ENCODE measurements at places on chromosomes 3 and 15.

GRCh38 chr3:128709506-128710210 is 16.3 kb upstream of the RAB7A start:
- DNase-seq: no peak

GRCh38 chr3:182259579-182259978 is 533.7 kb upstream of the ATP11B start:
- no peak for DNase-seq

- no peak for DNase-seq
Observed at GRCh38 chr15:100602823-100603393, 519 bp downstream of the ASB7 start.

DNA sequence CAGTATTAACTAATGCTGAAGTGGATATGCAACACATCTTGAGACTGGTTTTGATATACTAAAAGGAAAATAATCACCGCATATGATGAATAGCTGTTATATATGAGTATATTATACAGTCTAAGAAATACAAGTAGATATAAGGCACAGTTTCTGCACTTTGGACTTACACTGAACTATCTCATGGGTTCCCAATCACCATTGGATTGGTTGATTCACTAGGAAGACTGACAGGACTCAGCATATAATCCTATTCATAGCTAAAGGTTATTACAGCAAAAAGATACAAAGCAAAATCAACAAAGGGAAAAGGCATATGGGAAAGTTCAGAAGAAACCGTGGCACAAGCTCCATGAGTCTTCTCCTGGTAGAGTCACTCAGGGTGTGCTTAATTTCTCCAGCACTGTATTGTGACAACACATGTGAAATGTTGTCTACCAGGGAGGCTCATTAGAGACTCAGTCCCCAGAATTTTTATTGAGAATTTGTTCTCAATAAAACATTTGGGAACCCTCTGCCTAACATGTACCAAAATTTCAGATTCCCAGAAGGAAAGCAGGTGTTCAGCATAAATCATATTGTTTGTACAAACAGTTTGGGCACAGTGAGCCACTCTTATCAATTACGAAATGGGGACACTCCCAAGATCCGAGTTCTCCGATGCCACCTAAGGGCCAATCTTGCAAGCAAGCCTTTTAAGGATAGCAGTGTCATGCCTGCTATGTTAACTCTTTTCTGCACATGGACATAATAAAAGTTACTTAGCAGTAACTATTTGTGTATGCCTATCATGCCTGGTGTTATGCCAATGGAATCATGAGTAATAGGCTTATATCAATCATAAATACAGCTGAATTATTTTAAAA is 26.8 kb downstream of the CMC1 start:
- DNase-seq: no peak

DNA sequence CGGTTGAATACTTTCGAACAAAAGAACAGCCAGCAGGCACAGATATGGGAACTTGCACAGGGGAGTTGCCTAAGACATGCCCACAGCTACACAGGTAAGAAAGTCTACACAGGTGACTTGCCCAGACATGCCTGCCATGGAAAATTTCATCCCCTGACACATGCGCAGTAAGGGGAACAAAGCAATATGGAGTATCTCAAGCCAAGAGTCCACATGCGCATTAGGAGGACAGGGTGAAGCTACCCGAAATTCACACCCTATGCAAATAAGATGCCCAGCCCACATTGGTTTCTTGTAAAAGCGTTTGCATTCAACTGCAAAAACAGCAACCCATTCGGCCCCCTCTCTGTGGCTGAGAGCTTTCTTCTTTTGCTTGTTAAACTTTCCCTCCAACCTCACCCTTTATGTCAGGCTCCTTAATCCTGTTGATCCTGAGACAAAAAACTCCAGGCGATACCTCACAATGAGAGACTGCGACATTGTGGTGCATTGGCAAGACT is 49.3 kb upstream of the TRPM1 start:
- no peak for DNase-seq

DNA sequence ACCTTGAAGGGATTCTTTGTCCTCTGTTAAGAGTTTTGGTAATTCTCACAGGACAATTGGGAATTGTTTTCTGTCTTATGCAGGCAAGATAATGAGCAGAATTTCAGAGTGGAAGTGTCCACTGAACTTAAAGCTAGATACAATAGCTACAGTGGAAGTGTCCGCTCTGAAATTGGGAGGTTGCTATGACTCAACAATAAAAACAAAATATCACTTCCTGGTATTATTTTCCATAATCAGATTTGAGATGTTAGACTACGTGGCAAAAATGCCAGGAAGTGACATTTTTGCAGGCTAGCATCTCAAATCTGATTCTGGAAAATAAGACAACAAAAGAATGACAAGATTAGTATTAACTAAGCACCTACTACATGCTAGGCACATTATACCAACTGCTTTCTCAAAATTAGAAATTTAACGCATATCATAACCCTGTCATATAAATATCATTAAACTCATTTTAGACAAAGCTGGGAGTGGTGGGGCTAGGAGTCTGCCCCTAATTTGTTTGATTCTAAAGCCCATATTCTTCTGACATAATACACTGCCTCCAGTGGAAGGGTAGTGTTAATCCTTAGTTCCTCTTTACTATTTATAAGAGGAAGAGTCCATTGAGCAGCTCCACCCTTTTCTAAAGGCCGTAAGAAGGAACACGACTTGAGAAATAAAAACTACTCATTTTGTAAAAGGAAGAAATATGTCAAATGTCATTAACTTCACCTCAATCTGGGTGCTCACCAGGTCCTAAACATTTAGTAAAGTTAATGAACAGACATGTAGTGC is 266.9 kb upstream of the STT3B start:
- DNase-seq: no peak

DNA sequence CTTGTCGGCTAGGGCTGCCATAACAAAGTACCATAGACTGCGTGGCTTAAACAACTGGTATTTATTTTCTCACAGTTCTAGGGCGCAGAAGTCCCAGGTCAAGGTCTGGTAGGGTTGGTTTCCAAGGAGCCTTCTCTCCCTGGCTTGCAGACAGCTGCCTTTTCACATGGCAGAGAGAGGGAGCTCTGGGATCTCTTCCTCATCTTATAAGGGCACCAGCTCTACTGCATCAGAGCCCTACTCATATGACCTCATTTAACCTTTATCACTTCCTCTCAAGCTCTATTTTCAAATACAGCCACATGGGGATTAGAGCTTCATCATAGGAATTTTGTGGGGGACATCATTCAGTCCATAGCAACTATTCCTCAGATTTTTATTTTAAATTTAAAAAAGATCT is 17.6 kb upstream of the PAQR9 start:
- no peak for DNase-seq

DNA sequence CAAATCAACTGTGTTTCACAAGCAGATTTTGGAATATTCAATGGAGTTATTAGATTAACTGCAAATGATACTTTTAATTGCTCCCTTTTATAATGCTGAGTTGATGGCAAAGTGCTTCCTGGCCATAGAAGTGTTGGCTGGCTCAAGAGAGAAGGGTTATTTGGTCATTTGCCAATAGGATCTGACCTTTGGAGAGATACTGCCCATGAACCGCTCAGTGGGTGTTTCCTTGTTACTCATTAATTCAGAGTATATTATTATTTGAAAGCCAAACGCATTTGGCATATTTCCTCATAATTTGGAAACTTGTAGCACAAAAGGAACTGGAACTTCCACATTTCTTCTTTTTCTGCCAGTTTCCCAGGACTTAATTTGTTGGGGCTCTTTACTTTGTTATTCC is 234.7 kb downstream of the CDIN1 start:
- DNase-seq: no peak

DNA sequence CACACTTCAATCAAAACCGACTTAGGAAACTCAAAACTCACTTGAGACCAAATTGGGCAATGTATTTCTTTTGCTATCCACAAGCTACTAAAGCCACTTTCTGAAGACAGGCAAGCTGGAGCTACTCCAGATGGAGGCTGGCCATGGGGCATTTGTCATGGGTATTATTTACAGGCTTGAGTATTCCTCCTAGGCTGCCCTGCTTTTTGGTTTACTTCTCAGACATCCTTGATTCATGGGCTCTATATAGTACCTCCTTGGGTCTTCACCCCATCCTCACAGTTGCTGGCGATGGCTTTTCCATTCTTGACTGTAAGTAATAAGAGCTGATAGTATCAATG is 18.6 kb upstream of the SYNM start:
- no peak for DNase-seq

- DNase-seq: no peak
Observed at GRCh38 chr15:90483637-90484036, 46.1 kb upstream of the CRTC3 start.

DNA sequence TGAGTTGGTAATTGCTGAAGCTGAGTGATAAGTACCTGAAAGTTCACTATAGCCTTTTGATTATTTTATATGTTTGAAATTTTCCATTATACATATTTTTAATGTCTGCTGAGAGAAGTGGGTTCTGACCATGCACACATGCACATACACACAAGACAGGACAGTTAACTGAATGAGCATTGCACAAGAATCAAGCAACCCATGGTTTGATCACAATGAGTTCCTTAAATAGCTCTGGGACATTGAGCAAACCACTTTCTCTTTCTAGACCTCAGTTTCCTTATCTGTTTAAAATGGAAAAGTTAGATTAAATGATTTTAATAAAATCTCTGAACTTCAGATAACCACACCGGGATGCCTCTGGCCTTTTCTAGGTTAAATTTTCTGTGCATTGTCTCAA is 26.7 kb downstream of the SNTN start:
- DNase-seq: no peak
